ENCODE measurements at places on chromosomes 12 and 14.

GRCh38 chr12:14284184-14284722 lies 81.2 kb upstream of the ATF7IP start:
- DNase-seq = no peak

DNA sequence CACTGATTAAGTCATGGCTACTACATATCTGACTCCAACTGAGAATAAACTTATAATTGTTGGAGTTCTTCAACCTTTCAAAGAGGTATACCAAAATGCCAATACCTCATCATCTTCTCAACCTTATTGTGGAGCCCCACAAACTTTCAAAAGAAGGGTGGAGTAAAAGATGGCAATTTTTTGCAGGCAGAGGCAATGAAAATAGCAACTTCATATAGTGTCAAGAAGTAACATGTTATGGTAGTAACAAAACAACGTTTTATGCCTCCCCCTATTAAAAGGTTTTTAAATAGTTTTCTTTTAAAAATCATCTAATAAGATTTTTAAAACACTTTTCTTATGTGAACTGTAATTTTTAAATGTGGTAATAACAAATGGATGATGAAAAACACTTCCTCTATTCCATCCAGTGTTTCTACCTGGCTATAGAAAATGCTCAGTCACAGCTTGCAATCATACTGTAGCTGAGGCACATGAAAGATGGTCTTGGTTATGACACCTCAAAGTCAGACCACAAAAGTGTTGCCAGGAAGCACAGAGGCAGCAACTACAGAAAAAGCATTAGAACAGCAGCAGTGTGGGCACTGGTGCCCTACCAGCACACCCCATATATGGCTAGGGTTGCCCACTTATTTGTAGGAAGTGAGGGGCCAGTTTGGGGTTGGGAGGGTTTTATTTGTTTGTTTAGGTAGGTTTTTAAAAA lies 7.0 kb downstream of the PPP1R12A start:
- DNase-seq = peak; percentile 33

- no peak for DNase-seq
These were observed 222.5 kb upstream of the GRIP1 start for GRCh38 chr12:66901138-66901932.

- DNase-seq = no peak
These were observed 74.6 kb downstream of the SNAPC1 start for GRCh38 chr14:61836807-61837206.

- no peak for DNase-seq
These were observed 2.0 kb downstream of the AQP6 start for GRCh38 chr12:49974677-49975317.

- no peak for DNase-seq
These were observed 3.3 kb downstream of the ENO2 start for GRCh38 chr12:6917491-6918231.

DNA sequence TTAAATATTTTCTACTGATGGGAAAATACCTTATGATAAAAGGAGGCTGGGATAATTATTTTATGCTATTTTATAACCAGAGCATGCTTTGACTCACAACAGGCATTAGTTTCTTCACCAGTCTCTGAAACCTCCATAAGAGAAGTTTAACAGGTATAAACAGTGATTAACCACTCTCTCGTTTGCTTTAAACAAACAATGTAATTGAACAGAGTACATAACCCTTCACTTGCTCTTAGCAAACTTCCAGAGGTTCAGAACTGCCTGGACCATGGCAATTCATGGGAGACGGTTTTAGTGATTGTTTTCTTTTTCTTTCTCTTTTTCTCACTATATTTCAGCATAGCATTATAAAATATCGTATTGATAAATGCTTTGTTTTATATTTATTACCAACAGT lies 35.3 kb downstream of the CFAP251 start:
- DNase-seq = no peak

- no peak for DNase-seq
These were observed 114.2 kb upstream of the ARID2 start for GRCh38 chr12:45615268-45615667.

DNA sequence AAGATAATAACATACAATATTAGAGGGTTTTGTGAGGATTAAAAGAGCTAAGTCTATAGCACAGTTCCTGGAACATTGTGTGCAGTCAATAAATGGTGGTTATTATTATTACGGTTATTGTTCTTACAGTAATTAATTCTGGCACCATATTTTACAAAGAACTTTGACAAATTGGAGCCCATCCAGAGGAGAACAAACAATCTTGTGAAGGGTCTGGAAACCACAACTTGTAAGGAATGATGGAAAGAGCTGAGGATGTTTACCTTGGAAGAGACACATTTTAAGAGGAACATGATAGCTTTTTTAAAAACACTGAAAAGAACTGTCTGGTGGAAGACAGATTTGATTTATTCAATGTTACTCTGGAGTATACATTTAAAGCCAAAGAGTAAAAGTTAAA lies 150.5 kb upstream of the KRR1 start:
- no peak for DNase-seq

GRCh38 chr12:4580281-4580688 lies 18.3 kb downstream of the DYRK4 start:
- no peak for DNase-seq

- DNase-seq = no peak
These were observed 499 bp downstream of the RNASE4 start for GRCh38 chr14:20684662-20685456.
